ENCODE measurements at places on chromosomes 1 and 21.

GRCh38 chr1:39105061-39105840, 79.1 kb downstream of the NDUFS5 start:
- DNase-seq, result peak; percentile 72

DNA sequence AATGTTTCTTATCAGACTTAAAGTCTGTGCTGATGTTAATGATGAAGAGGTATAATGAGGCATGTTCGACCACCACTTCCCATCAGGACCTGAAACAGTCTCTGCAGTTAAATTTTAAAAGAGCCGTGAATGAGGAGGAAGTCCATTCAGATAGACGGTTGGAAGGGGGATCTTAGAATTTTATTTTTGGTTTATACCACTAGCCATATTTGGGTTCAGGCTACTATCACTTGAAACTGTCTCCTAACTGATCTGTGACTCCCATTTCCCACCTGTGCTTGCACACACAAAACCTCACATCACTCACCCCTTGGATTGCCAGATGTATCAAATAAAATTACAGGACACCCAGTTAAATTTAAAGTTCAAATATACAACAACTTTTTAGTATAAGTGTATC, 9.9 kb upstream of the ANKRD13C start:
- no peak for DNase-seq

GRCh38 chr1:168216171-168216570, 9.6 kb upstream of the SFT2D2 start:
- no peak for DNase-seq

GRCh38 chr1:226763905-226764264, 24.8 kb upstream of the ITPKB start:
- peak; percentile 36 for DNase-seq

DNA sequence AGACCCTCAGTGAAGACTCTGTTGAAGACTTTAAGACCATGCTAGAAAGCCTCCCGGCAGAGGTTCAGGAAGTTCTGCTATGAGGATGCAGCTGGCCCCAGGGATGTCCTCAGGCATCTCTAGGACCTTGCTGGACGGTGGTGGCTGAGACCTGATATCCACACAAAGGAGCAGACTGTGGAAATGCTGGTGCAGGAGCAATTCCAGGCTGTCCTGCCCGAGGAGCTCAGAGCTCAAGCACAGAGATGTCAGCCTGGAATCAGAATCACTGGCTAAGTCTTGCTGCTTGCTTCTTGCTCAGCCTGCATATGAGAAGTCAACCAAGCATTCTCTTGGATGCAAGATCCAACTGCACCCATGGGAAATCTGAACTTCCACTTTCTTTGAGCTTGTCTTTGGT, 22.0 kb upstream of the CDC42 start:
- no peak for DNase-seq

DNA sequence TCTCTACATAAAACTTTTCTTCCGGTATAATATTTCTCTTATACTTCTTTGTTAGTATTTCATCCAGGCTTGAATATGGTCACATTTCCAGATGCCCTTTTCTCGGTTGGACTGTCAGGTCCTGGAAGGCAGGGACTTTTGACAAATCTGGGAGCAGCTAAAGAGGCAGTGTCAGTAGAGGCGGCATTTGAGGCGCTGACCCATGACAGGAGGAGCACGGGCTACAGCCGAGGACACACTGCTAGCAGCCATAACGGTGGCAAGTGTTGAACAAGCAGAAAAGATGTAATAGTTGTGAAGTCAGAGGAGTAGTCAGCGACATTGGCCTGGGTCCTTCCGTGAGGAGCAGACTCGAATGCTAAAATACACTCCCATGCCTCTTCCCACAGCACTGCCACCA, 14.5 kb upstream of the NRIP1 start:
- DNase-seq, result no peak

DNA sequence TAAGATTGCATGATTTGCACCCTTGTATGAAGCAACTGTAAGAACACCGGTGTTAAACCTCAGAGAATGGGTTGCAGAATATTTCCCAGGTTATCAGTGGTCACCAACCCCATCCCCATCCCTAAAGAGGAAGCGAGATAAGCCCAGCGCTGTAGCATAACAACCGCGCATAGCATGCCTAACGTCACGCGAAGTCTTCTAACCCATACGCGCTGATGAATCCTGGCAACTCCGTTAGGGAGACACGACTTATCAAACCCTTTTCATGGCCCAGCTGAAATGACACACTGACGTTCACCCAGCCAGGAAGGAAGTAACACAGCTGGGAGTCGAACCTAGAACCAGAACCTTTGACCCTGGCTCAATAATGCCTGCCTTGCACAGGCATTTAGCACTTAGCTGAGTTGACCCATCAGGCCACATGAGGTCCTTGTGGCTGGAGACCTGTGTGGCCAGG, 24.2 kb downstream of the TMEM51 start:
- no peak for DNase-seq

- DNase-seq, result no peak
Observed at GRCh38 chr1:100866041-100866900, 28.4 kb downstream of the EXTL2 start.

GRCh38 chr1:64337475-64337874, 132.5 kb upstream of the CACHD1 start:
- no peak for DNase-seq

DNA sequence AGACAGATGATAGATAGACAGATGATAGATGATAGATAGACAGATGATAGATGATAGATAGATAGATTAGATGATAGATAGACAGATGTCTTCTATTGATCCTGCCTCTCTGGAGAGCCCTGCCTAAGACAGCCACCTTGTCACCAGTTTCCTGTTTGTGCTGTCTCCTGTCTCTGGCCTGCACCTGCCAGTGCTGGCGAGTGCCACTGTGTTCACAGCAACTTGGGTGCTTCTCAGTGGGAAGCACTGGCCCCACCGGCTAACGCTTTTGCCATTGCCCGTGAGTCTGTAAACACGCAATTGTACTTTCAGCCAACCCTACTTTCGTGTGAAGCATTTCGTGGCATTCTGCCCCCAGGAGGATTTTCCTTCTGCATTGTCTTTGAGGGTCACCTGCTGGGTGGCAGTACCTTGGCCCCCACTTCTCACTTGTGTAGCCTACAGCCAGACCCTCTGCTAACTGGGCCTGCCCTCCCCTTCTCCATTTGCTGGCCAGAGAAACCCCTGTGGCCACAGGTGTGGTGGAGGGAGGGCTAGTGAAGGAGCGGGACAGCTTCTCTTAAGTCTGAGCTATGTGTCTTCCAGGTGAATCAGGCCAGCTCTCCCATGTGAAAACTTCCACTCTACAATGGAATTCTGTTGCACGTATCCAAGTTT, 23.4 kb upstream of the PDE9A start:
- DNase-seq, result no peak

DNA sequence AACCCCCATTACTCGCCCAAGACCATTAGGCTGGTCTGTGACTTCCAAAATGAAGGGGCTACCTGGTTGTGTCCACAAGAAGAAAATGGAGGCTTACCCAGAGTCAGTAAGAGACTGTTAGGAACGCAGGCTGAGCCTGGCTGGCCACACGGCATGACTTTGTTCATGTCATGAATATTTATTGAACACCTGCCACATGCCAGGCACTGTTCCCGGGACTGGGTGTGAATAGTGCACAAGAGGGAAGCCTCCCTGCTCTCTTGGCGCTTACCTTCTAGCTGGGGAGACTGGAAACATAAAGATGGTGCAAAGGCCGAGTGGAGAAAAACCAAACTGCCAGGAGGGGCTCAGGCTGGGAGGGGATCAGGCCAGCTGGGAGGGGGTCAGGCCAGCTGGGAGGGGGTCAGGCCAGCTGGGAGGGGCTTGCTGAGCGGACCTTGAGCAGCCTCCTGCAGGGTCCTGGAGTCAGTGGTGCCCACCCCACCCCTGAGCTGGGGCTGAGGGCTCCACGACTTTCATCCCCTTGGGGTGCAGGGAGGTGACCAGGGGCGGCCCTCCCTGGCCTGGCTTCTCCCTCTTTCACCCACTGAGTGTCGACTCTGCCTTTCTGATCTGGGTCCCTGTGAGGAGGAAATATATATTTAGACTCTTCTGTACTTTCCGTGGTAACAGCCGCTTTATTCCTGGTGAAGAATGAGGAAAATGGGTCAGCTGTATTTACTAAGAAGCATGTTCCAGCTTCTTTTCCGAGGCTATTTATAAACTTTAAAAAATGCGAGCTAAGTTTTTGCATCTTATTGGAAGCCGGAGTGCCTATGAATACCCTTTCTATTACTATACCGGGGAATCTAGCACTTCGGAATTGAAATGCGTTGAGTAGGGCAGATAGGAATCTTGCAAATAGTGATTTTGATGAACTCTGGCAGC, 139.0 kb downstream of the CAMTA1 start:
- no peak for DNase-seq

DNA sequence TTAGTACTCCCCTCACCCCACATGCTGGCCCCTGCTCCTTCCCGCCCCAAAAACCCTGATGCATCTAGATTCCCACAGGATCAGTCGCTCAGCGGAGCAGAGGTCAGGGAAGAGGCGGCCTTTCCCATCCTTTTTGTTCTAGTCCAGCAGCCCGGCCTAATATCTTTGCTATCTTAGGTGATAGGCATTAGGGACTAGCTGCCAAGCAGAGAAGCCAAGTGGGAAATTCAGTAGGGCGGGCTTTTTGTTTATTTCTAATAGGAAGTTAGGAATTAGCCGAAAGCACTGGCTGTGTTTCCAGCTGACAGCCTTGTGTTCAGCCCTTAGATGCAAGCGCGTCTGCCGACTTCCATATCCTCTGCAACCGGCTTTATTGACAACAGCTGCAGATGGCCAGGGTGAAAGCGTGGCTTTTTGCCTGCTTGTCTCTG, 59.0 kb upstream of the BCAR3 start:
- DNase-seq, result no peak

DNA sequence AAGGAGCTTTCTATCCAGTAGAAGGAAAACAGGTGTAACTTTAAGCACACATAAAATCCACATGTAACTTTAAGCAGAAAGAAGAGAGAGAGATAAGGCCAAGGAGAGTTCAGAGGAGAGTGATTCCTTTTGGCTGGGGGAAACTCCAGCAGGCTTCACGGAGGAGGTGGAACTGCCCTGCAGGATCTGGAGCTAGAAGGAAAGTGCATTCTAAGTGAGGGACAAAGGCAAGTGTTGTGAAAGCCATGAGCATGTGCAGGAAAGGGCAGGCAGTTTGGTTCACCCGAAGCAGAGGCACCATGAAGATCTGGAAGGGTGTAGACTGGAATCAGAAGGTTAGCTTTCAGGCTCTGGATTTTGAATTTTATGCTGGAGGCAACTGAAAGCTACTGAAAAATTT, 46.3 kb downstream of the GADD45A start:
- no peak for DNase-seq

GRCh38 chr21:44751799-44752636, 40.6 kb upstream of the TSPEAR start:
- DNase-seq, result no peak

GRCh38 chr1:17683598-17683997, 71.5 kb upstream of the ACTL8 start:
- no peak for DNase-seq

- DNase-seq, result no peak
Observed at GRCh38 chr1:59444520-59444919, 147.6 kb downstream of the FGGY start.

DNA sequence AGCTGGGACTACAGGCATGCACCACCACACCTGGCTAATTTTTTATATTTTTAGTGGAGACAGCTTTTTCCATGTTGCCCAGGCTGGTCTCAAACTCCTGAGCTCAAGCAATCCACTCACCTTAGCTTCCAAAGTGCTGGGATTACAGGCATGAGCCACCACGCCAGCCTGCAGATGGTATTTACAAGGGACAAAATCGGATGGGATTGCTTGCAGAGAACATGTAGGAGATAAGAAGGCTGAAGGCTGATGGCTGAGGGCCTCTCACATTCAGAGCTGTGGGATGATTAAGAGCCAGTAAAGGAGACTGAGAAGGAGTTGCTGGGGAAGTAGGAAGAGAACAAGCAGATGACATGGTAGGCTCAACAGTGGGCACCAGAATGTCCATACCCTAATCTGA, 24.0 kb upstream of the QSOX1 start:
- no peak for DNase-seq

- no peak for DNase-seq
Observed at GRCh38 chr1:78086697-78087096, 40.9 kb downstream of the GIPC2 start.

- DNase-seq, result no peak
Observed at GRCh38 chr1:30101487-30102227, 621.7 kb downstream of the MATN1 start.

DNA sequence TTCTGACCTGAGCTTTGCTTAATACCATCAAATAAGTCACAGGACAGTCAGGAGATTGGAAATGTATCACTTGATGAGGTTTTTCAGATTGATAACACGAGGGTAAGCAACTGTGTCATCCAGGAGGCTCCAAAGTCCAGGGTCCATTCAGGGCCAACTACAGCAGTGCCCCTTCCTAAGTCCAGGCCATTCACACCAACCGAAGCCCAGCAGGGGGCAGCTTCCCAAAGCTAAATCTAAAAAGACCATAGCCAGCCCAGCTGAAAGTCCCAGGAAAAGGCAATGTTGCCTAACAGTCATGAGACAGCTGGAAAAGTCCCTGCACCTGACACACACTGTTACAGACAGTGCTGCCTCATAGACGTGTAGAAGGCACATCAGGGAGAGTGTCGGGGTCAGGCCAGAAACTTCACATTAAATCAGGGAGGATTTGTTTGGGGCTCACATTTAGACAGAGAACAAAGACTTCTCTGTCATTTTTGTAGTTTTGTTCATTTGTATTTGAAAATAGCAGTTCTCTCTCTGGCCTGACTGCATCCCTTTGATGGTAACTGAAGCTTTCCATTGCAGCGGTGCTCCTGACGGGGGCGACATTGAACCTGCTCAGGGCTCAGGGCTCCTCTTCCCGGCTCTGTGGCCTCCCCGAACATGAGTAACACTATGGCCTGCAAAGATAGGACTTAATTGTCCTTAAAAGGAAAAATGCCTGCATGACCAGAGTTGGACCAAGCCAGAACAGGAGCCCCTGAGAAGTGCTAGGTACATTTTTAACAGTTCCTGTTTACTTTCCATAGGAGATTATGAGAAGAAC, 200.4 kb downstream of the NRIP1 start:
- peak; percentile 56 for DNase-seq

GRCh38 chr21:25506261-25506660, 101.0 kb downstream of the MRPL39 start:
- no peak for DNase-seq

GRCh38 chr21:30713766-30714165, 4.8 kb downstream of the KRTAP21-3 start:
- DNase-seq, result no peak

DNA sequence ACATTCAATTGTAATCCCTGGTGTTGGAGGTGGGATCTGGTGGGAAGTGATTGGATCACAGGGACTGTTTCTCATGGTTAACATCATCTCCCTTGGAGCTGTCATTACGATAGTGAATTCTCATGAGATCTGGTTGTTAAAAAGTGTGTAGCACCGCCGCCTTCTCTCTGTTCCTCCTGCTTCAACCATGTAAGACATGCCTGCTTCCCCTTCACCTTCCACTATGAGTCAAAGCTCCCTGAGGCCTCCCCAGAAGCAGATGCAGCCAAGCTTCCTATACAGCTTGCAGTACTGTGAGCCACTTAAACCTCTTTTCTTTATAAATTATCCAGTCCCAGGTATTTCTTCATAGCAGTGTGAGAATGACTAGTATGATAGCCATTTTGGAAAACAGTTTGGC, 30.1 kb upstream of the TRIM62 start:
- DNase-seq, result no peak
